ENCODE measurements at places on chromosomes 4 and X. TPM values are rescaled to one million over a fixed set of nuclear protein-coding genes. Genes with fewer than 3 reads are reported as not detected.

Gene ETFDH
- 32.0 TPM for total RNA-seq

Gene SSX3
- total RNA-seq, result not detected

Gene ARR3
- not detected for total RNA-seq

Gene SH3BP2
- 46.3 TPM for total RNA-seq

Gene FAM149A
- total RNA-seq, result 0.36 TPM

Gene USP26
- total RNA-seq, result not detected

Gene NRK
- total RNA-seq, result 5.3 TPM

Gene SLC10A3
- total RNA-seq, result 18.7 TPM

Gene AREG
- not detected for total RNA-seq

Gene SHISA3
- total RNA-seq, result 24.2 TPM

Gene SPANXD
- not detected for total RNA-seq

Gene P2RY8
- not detected for total RNA-seq

Gene NHS
- total RNA-seq, result 0.13 TPM

Gene SPANXA1
- not detected for total RNA-seq

Gene NPY5R
- total RNA-seq, result not detected

Gene CACNA1F
- total RNA-seq, result not detected

Gene TREX2
- total RNA-seq, result 1.2 TPM

Gene ADGRA3
- total RNA-seq, result 39.9 TPM

Gene TRAPPC11
- 78.1 TPM for total RNA-seq

Gene PPARGC1A
- total RNA-seq, result not detected

Gene ADH1A
- total RNA-seq, result not detected

Gene GPRIN3
- total RNA-seq, result 2.7 TPM

Gene GABRB1
- not detected for total RNA-seq

Measured in thoracic aorta endothelial cell (primary cell).